ENCODE measurements at places on chromosomes 1 and 21.

- peak; percentile 41 for DNase-seq
Measured at GRCh38 chr21:30340714-30341573, 3.5 kb upstream of the KRTAP27-1 start.

GRCh38 chr1:42170779-42171621, 6.5 kb upstream of the GUCA2A start:
- DNase-seq: no peak

DNA sequence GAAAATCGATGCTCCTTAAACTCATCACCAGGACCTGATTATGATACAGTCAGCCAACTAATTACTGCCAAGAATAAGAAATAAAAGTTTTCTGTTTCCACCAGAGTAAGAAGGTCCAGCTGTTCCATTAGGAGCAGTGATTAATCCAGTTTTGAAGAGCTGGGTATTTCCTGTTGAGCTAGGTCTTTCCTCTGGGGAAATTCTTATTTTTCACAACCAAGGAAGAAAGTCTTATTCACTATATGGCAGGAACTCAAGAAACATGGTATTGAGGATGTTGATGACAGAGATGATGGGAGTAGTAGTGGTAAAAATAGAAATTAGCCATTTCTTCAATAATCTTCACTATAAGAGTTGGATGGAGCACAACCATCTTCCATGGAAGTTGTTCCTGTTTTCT, 374.6 kb upstream of the RUNX1 start:
- DNase-seq: no peak

GRCh38 chr1:244337839-244338238, 113.9 kb downstream of the ADSS2 start:
- no peak for DNase-seq

- DNase-seq: no peak
Measured at GRCh38 chr1:15116966-15117365, 36.6 kb upstream of the TMEM51 start.

- no peak for DNase-seq
Measured at GRCh38 chr21:41895643-41896493, 16.7 kb upstream of the PRDM15 start.

- no peak for DNase-seq
Measured at GRCh38 chr1:51324251-51325010, 5.9 kb downstream of the TTC39A start.

GRCh38 chr1:14964711-14965055, 188.9 kb upstream of the TMEM51 start:
- DNase-seq: no peak

DNA sequence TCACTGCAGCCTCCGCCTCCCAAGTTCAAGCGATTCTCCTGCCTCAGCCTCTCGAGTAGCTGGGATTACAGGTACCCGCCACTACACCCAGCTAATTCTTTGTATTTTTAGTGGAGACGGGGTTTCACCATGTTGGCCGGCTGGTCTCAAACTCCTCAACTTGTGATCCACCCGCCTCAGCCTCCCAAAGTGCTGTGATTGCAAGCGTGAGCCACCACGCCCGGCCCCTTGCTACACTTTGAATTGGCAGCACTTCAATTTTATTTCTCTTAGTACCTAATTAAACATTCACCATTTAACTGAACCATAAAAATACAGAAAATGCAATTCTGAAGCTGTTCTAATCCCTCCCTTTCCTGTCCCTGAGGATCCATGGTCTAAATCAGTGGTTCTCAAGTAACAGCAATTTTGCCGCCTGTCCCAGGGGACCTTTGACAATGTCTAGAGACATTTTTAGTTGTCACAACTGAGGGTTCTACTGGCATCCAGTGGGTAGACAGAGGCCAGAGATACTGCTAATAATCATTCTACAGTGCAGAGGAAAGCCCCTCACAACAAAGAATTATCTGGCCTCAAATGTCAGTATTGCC, 4.3 kb upstream of the BCL2L15 start:
- DNase-seq: no peak

- DNase-seq: no peak
Measured at GRCh38 chr21:46217511-46218196, 10.9 kb downstream of the LSS start.

All from hematopoietic multipotent progenitor cell treated with erythropoietin and hydrocortisone succinate and interleukin-3 and kit ligand, for 8 days (in vitro differentiated cells).